ENCODE measurements at places on chromosomes 3 and 15.

DNA sequence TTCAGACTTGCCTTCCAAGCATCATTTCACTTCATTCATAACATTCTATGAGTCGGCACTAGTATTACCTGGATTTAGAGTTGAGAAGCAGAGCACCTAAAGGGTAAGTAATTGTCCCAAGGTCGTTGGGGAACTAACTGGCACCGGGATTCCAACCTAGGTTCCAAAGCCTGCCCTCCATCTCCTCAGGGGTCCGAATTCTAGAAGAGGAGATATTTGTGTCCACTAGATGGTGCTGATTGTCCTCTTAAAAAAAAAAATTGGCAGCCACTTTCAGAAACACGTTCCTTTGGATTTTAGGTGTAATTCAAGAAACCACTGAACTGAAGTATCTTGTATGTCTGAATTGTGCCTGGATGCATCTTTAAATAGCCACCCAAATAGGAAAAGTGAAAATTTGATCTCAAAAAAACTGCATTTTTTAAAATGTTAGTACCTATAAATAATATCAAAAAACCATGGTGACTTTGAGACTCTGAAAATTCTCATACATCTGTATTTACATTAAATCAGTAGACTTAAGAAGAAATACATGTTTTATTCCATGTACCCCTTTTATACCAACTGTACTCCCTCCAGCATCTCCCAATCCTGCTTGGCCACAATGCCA, 3.9 kb upstream of the FSIP1 start:
- DNase-seq = no peak

DNA sequence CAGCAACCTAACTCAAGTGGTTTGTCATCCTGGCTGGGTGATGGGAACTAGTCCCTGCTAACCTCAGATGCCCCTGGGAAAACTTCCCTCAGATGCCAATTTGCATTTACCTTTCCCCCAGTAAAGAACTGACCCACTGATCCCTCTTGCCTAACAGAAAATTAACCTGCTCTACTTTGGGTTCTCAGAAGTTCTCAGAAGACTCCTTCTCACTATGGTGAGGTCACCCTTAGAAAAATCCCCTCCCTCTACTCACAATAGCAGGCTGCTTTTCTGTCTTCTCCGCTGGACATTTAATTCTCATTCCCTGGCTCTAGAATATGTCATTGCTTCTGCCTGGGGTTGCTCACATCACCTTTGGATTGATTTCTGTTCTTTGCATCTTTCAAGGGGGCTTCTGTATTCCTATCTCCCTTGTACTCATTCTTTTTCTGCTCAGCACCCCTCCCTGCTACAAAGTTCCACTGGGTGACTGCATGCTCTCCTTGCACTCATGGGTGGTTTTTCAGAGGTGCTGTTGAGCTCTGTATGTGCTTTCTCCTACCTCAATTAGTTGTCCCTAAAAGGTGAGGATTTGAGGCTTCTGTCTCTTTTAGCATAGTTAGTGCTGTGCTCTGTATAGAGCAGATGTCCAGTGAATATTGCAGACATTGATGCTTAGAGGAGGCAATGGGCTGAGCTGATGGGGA, 869 bp downstream of the PLA1A start:
- DNase-seq = no peak

GRCh38 chr3:66256806-66257205, 36.0 kb downstream of the SLC25A26 start:
- DNase-seq = no peak

GRCh38 chr3:38038447-38038911, 529 bp upstream of the DLEC1 start:
- no peak for DNase-seq

DNA sequence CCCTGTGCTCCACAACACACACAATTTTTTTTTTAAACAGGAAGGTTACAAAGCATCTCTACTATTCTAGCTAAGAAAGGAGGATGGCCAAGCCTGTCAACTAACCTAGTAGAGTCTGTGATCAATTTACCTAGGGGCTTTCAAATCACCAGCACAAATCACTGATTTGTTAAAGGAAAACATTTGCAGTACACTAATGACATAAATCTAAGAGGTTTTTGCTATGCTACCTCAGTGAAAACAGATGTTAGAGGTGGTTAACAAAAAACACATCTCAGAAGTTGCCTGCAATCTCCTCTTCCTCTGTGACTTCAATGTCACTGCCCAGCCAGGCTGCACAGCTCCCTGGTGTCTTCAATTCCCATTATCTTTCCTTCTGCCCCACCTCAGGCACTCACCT, 72.0 kb downstream of the RAD18 start:
- DNase-seq = no peak

DNA sequence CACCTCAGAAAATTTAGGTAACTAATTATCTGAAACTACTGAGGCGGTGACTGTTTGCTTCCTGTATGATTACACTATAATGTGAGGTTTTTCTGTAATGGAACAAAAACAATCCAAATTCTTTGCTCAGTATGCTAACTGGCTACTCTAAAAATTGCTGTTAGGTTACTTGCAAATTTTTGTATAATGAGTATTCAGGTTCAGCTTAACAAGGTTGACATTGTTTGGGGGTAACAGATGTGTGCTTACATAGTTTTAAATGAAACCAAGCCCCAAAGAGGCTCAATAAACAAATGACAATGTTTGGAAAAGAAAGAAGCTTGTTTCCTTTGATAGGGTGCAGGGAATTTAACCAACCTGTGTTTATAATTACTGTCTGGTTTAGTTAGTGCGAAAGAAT, 414.5 kb upstream of the MDFIC2 start:
- DNase-seq = no peak

GRCh38 chr3:53425936-53426335, 68.5 kb upstream of the CACNA1D start:
- DNase-seq = no peak

GRCh38 chr15:58726867-58727266, 22.6 kb downstream of the ADAM10 start:
- DNase-seq = no peak

GRCh38 chr15:42121682-42122081, 27.3 kb upstream of the PLA2G4D start:
- DNase-seq = no peak

DNA sequence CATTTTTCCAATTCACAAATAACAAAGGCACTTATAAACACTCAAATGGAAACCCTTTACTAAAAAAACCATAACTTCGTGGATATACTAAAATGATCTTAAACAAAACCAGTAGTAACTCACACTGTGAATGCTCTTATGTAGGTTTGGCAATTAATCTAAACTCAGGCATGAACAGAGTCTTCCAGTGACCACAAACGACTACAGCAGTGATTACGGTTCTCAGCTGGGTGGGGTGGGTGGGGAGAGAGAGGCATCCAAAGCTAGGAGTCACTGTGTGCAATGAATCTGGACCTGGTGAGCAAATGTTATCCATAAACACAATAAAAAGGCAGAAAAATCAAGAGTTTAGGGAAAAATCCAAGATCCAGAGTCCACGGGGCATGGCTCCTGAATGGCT, 21.3 kb downstream of the SLC12A8 start:
- DNase-seq = no peak

- DNase-seq = peak; percentile 2
Measured at GRCh38 chr3:64530434-64531049, 157.3 kb downstream of the ADAMTS9 start.

GRCh38 chr15:36863570-36863969, 236.8 kb downstream of the MEIS2 start:
- DNase-seq = no peak

DNA sequence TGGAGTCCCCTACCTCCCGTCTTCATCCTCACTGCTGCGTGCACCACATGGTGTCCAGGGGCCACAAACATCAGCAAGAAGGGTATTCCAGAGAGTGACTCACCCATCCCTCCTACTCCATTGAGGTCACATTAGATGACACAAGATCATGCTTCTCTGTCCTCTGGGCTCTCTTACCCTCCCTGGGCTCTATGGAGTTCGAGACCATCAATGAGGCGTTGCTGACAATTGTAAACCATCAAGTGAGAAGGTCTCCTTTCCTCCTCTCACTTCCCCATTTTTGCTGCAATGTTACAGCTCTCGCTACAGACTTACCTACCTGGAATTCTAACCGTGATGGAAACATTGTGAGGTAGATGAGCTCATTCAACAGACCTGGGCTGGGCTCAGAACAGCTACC, 51.7 kb downstream of the HMCES start:
- no peak for DNase-seq

GRCh38 chr3:72318504-72319193, 529.6 kb downstream of the SHQ1 start:
- DNase-seq = no peak

- DNase-seq = no peak
Measured at GRCh38 chr3:110623571-110623970, 448.0 kb upstream of the NECTIN3 start.

DNA sequence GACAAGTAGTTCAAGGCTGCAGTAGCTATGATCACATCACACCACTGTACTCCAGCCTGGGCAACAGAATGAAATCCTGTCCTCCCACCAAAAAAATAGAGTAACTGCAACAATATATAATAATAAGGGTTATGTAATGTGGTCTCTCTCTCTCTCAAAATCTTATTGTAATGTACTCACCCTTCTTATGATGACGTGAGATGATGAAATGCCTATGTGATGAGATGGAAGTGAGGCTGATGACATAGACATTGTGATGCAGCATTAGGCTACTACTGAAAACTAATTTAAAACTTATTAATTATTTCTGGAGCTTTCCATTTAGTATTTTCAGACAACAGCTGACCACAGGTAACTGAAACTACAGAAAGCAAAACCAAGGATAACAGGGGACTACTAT, 27.4 kb downstream of the TASOR start:
- no peak for DNase-seq

DNA sequence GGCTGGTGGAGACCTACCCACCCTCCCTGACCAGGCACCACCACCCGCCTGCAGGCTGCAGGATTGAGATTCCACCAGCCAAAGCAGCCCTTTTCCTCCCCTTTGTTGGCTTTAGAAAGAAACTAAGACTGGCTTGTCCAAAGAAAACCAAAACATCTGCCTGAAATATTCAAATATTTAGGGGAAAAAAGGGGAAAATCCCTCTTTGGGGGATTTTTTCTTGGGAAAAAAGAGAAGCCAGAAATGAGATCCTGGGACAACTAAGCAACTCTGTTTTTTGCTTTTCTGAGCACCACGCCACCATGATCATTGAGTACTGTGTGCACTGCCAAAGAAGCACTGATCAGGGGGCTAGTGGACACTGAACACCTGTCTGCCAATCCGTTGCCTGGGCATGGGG, 2.6 kb downstream of the DCLK3 start:
- DNase-seq = no peak

GRCh38 chr3:45041666-45042065, 15.6 kb downstream of the CLEC3B start:
- no peak for DNase-seq

DNA sequence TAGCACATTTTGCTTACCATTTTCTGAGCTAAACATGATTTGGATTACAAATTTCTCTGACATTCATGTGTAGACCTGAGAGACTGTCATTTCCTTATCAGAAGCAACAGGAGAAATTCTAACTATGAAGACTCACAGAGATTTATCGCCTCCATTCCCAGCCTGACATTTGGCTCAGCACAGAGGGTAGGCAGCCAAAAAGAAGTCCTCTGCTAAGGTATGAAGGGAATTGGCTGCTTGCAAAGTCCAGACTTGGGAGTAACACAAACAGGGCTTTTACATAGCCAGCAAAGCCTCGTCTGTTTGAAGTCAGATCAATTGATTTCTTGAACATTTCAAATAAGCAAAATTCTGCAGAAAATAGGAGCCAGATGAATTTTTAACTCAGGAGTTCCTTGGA, 57.0 kb upstream of the CMSS1 start:
- no peak for DNase-seq
